ENCODE measurements at places on chromosomes 16 and 17.

GRCh38 chr17:39009581-39010001 is 42.4 kb upstream of the FBXO47 start:
- DNase-seq: no peak

DNA sequence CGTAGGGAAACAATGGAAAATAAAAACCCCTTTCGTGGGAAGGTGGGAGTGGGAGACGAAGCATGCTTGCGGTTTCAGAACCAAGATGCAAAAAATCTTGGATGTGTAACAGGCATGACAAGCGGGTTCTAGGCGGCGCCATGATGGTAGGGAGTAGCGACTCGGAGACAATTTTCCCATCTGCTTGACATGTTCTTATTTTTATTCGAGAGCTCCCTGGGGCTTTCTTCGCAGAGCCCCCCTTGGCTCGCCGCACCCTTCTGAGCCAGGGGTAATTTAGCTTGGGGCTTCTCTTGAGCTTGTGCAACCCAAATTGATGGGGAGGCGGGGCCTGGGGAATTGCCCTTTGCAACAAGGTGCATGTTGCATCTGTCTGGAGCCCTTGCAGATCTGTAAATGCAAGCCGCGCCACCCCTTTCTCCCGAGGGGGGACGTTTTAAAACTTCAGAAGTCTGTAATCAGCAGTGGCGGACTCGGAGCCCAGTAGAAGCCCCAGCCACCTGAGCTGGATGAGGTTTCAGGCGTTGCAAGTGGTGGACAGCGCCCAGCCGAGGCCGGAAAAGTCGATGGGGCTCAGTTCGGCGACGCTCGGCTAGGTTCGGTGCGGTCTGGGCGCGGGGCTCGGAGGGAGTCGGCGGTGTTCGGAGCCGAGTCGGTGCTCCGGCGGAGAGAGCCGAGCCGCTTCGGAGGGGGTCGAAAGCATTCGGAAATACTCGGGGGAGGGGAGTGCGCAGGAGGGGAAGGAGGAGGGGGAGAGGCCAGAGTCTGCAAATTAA is 2.9 kb downstream of the GNAO1 start:
- DNase-seq: peak; percentile 70

- no peak for DNase-seq
These were observed 569 bp downstream of the PRSS21 start for GRCh38 chr16:2817340-2818271.

- no peak for DNase-seq
These were observed 2.1 kb downstream of the HERPUD1 start for GRCh38 chr16:56933828-56934598.

GRCh38 chr17:68437979-68438822 is 19.1 kb downstream of the WIPI1 start:
- peak; percentile 38 for DNase-seq

GRCh38 chr16:17744921-17745572 is 274.3 kb upstream of the XYLT1 start:
- no peak for DNase-seq

- DNase-seq: no peak
These were observed 140.9 kb upstream of the WSB1 start for GRCh38 chr17:27153005-27153404.

DNA sequence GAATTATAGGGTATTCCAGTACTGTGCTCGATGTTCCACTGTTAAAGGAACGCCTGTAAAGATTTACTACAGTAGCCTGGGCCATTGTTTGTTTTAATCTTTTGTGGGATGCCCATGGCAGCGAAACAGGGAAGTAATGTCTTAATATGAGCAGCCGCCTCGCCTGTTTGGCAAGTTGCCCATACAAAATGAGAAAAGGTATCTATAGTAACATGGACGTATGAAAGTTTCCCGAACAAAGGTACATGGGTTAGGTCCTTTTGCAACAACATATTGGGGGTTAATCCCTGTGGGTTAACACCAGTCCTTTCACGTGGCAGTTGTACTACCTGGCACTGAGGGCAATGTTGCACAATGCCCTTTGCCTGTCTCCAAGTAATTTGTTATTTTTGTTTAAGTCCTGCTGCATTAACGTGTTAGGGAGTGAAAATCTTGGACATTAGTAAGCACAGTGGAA is 21.1 kb upstream of the TMC5 start:
- DNase-seq: no peak

DNA sequence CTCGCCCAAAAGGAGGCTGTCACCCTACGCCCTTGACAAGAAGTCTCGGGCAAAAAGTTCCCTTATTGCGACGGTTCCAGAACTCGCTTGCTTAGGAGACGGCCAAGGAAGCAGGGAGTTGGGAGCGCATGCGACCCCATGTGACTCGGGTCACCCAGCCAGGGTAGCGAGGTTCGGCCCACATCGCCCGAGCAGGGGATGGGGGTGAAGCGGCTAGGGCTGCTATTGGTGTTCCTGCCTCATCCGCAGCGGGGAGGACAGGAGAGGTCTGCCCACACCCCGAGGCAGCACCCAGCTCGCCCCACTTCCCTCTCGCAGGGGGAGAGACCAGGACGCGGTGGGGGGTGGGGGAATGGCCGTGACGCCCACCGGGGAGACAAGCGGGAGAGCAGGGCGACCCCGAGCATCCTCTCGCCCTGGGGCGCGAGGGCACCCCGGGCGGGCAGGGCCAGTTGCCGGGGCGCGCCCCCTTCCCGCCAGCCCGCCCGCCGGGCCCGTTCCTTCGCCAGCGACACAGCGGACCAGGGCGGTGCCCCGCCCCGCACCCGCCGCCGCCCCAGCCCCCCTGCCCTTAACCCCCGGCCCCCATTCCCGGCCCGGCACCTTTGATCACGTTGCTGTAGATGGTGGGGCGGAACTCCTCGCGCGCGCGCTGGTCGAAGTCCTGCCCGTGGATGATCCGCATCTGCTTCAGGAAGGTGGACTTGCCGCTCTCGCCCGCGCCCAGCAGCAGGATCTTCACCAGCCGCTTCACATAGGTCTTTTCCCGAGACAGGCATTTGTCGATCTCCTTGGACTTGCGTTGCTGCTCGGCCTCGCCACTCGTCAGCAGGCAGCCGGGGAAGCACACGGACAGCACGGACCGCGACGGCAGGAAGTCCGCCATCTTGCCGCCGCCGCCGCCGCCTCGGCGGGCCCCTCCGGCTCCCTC is 567 bp downstream of the GNA13 start:
- DNase-seq: peak; percentile 64

DNA sequence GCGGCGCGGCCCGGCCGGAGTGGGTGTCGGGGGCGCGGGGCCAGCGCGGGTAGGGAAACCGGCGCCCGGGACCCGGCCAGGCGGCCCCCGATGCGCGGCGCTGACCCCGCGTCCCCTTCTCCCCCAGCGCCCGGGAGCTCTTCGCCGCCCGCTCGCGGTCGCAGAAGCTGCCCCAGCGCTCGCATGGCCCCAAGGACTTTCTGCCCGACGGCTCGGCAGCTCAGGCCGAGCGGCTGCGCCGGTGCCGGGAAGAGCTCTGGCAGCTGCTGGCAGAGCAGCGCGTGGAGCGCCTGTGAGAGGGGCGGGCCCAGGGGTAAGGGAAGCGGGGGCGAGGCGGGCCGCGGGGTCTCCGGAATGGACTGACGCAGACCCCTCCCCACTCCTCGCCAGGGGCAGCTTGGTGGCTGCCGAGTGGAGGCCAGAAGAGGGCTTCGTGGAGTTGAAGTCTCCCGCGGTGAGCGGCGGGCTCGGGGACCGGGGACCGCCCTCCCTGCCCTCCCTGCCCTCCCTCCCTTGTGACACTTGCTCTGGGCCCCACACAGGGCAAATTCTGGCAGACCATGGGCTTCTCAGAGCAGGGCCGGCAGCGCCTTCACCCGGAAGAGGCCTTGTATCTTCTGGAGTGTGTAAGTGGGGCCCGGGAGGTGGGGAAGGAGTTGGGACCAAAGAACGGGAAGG is 430 bp downstream of the TSEN54 start:
- peak; percentile 4 for DNase-seq

- no peak for DNase-seq
These were observed 4.0 kb upstream of the SCRN2 start for GRCh38 chr17:47844814-47845715.

DNA sequence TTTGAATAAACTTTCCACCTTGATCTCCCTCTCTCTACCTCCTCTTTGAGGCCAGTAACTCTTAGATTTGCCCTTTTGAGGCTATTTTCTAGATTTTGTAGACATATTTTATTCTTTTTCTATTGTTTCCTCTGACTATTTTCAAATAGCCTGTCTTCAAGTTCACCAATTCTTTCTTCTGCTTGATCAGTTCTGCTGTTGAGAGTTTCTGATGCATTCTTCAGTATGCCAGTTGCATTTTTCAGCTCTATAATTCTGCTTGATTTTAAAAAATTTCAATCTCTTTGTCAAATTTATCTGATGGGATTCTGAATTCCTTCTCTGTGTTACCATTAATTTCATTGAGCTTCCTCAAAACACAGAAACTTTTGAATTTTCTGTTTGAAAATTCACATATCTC is 257.5 kb downstream of the HAPSTR1 start:
- no peak for DNase-seq

DNA sequence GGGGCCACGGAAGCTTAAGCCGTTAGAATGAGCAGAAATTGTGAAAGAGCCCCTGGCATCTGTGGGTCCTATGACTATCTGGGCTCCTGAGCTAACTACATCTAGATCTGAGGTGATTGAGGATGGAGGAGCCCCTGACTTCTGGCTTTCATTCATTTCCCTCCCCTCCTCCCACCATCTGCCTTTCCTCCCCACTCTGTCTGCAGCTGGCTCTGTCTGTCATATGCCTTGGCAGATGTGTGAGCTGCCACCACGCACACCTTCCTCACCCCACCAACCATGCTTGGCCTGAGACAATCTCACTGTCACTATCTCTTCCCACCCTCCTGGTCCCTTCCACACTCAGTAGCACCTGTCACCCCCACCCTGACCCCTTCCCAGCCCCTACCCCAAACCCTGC is 5.1 kb downstream of the CD300E start:
- DNase-seq: no peak

DNA sequence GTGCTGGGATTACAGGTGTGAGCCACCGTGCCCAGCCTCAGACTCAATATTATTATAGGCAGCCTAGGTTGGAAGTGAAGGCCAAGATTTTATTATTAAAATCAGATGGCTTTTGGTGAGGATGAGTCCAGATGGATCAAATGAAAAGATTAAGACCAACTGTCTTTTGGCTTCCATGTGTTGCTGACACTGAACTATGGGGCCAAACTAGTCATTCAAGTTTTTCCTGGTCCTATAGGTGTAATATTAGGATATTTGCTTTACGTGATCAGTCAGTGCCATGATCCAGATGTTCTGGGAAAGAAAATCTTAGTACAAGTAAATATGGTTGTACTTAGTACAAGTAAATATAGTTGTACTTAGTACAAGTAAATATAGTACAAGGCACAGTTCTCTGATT is 140.6 kb downstream of the MAP2K6 start:
- DNase-seq: no peak

DNA sequence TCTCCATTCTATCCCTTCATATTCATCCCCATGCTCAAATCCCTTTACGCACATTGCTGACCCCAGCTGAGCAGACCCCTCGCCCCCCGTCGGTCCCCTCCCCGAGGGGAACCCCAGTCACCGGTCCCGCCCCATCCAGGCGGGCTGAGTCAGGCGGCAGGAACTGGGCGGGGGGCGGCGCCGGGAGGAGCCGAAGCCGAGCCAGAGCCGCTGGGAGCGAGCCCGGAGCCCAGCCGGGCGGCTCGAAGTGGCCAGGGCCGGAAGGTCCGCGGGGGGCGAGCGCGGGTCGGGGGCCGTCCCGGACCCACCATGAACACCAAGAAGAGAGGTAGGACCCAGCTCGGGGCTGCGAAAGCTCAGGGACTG is 8.6 kb downstream of the RIPOR1 start:
- peak; percentile 59 for DNase-seq

- DNase-seq: no peak
These were observed 375.3 kb upstream of the PSMD7 start for GRCh38 chr16:73921295-73921694.

DNA sequence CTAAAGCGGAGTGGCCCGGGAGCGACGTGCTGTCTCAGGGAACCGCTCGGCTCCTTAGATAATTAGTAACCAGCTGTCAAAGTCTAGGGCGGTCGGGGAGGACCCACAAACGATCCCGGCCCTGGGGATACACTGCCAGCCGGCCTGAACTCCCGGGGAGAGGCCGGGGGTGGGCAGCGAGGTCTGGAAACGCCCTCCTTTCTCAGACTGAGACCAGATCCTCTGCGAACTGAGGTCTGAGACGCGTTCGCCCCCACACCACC is 1.3 kb downstream of the HNF1B start:
- DNase-seq: no peak

DNA sequence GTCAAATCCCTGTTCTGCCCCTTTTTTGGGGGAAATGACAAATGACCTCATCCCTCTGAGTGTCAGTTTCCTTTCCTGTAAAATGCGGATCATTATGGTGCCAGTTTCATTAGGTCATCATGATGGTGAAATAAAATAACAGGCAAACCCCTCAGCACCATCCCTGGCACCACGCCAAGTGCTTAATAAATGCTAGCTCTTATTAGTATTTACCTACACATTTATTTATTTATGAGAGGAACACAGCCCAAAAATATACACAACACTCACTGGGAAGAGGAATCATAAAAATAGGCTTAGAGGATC is 28.6 kb upstream of the GPRC5B start:
- no peak for DNase-seq

DNA sequence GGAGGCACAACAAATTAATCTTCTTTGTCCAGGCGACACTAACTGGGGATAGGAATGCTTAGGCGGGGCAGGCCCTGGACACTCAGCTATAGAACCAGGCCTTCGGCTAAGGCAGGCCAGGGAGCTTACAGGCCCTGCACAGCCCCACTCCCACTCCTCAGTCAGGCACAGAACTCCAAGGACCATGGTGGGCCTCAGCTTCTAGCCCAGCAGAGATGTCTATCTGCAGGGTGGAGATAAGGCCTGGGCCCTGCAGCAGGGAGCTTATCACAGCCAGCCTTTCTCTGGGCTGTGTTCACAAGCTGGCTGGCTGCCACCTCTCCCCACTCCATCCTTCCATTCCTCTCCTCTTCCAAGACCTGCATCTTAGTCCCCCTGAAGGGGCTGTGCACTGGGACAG is 68.1 kb downstream of the TMEM132E start:
- no peak for DNase-seq

DNA sequence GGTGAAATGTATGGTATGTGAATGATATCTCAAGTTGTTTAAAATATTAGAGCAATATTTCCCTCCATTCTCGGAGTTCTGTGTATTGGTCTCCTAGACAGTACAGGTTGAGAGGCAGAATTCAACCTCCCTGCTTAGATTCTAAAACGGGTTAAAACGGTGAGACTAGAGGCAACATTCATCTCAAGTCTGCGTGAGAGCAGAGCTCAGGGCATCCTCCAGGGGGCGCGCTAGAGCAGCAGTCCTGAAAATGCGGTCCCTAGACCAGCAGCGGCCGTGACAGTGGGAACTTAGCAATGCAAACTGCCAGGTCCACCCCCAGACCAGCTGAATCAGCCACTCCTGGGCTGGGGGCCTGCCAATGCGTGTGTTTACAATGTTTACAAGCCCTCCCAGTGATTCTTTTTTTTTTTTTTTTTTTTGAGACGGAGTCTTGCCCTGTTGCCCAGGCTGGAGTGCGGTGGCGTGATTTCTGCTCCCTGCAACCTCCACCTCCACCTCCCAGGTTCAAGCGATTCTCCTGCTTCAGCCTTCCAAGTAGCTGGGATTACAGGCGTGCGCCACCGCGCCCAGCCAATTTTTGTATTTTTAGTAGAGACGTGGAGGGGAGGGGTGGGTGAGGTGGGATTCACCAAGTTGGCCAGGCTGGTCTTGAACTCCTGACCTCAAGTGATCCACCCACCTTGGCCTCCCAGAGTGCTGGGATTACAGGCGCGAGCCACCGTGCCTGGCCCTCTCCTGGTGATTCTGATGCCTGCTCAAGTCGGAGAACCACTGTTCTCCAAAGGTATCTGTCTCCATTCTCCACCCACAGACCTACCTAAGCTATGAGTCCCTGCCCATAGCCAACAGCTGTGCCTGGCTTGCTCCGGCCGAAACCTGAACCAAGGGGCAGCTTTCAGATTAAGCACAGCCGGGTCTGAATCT is 24.2 kb downstream of the KLHL36 start:
- peak; percentile 69 for DNase-seq

- DNase-seq: no peak
These were observed 1.8 kb downstream of the TPSD1 start for GRCh38 chr16:1257561-1258224.
